ENCODE measurements at places on chromosomes 7 and 10.

DNA sequence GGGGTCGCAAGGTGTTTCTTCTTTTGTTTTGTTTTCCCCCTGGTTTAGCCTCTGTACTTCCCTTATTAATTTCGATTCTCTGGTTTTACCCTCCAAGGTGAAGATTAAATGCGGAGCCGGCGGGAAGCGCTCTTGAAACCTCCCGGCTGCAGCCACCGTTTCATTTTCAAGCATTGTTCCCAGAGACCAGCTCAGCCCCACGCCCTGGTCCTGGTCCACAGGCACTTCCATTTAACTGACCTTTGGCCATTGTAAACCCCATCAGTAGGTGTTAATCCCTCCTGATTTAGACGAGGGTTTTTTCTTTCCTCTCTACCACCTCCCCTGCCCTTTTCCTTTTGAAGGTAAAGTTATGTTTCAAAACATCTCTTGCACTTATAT, 39.2 kb upstream of the ENO4 start:
- DNase-seq: no peak

DNA sequence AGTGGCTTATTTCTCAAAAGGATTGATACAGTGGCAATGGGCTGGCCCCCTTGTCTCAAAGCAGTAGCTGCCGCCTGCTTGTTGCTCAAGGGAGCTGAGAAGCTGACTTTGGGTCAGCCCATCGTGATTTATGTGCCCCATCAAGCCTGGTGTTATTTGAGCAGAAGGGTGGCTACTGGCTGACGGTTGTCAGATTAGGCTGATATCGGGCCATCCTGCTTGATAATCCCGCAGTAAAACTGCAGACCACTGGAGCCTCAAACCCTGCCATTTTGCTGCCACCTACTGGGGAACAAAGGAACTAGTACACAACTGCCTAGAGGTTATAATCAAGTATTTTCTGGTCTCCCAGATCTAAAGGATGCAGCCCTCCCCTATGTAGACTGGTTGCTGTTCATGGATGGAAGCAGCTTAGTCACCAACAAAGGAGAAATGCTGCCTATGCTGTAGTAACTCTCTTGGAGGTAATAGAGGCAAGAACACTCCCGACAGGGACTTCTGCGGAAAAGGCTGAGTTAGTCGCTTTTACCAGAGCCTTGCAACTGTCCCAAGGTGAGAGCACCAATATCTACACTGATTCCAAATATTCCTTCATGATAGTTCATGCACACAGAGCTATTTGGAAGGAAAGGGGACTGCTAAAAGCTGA, 65.9 kb upstream of the ZNF92 start:
- DNase-seq: peak; percentile 70

- DNase-seq: no peak
Measured at GRCh38 chr7:17304926-17305325, 6.5 kb downstream of the AHR start.

- DNase-seq: no peak
Measured at GRCh38 chr10:619710-620109, 69.8 kb downstream of the DIP2C start.

- DNase-seq: no peak
Measured at GRCh38 chr10:78992333-78992732, 76.4 kb upstream of the ZMIZ1 start.

DNA sequence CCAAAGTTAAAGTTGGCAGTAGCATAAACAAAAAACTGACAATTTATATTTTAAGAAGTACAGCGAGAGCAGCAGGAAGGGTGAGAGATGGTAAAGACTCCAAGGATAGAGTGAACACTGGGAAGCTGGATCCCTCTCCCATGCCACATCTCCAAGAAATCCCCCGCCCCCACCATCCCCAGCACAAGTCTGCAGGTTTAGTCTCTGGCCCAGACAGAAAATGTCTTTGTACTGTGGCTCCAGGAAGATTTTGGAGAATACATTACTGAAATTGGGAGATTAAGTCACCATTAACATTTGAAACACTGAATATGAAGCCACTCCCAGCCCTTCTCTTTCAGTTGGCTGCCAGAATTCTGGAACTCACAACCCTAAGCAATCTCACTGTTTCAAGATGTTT, 140.3 kb downstream of the MACC1 start:
- DNase-seq: no peak

DNA sequence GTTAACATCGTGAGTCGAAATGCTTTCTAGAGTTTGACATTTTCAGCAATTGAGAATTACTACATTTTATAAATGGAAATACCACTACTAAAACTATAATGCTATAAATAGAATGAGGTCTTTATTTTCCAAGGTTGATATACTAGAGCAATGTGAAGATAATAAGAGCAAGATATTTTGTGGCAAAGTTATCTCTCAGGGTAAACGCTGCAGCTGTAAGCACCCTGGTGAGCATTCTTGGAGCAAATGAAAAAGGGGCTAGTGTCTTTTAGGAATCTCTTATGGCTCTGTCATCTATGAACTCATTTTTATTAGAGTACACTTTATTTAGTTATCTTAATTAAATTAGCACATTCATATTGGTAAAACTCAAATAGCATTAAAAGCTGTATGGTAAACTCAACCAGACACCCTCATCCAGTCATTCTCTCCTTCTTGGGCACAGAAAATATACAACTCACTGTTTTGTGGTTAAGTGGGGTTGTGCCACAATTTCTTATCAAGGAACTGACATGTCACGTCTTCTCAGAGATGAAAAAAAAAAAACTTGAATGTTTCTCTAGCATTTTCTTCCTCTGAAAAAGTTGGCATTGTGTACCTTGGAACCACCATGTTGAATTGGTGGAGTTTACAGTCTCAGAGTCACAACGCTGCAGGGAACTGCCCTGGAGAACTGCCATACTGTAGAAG, 289.5 kb upstream of the PFKP start:
- no peak for DNase-seq

- peak; percentile 59 for DNase-seq
Measured at GRCh38 chr10:66336791-66337190, 589.0 kb upstream of the LRRTM3 start.
